Activated CD4-positive, alpha-beta T cell treated with anti-CD3 and anti-CD28 coated beads for 36 hours (primary cell): ENCODE measurements at places on chromosomes 2 and 18.
A peak's percentile ranks its signal among the peaks of the same experiment; 100 is the strongest.

DNA sequence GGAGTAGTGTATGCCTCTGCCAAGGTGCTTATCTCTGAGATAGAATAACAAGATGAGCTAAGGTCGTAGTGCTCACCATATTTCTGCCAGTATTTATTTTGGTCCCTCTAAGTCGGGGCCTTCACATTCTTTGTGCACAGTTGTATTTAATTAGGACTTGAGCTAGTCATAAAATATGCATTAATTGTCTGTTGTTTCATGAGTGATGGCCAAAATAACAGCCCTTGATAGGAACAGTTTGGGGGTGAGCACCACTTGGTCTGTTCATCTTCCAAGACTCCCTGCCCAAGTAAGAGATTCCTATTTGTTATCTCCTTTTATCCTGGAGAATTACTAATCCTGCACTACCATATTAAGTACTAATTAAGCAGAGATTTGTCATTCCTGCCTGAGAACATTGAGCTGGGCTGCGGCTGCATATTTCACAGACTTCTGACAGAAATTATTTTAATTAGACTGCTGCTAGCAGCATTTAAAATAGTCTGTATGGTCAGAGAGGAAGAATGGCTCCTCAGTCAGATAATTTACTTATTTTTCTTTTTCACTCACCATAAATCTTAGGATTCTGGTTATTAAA lies 435.1 kb downstream of the MTX2 start:
- DNase-seq: no peak

- no peak for DNase-seq
Observed at GRCh38 chr2:28437149-28437835, 44.6 kb downstream of the FOSL2 start.

DNA sequence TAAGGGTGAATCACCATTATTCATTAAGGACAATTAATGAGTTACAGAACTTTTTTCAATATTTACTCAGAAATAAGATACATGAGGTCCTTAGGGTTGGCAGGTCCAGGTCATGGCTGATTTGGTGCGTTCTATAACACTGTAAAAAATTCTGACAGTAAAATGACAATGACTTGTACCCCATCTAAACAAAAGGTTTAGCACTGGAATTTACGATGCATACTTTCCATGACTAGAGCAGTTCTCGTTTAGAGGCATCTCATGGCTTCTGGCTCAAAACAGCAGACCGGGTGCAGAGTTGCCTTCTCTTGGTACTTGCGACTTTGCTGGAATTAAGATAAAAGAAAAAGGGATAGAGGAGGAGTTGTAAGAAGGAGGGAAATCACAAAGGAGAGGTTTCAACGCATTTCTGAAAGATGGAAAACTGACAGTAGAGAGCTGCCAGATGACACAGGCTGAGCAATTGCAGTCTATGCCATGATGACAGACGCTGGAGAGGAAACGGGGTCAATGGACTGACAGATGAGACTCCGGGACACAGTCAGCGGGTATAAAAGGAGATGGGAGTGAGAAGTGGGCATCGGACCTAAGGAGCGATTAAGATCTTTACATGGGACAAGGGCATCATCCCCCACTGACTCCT lies 4.1 kb upstream of the CYS1 start:
- no peak for DNase-seq

DNA sequence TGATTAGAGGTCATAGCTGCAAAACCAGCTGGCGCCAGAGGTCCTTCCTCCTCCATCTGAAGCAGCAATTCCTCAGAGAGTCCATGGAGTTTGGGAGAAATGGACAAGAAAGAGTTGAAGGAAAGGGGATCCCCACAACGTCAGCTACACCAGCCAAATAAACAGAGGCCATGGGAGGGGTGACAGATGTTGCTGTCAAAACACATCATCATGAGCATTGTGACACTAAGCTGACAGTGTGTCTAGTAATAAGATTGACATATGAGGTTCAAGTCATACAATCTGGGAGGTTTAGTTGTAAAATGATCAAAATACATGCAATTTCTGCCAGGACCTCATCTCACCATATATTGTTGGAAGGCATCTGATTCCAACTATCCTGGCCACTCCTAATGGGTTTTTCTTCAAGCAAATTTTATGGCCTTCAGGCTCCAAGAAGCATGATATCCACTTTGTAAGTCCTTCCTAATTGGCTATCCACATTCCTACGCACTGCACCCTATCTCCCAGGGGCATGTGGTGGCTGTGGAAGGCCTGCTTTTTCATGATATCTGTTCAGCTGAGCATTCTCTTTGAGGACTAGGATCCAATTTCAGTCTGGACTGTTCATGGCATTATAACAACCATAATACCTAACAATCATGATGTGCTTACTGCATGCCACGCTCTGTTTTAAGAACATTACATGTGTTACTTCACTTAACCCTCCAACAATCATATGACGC lies 335.0 kb upstream of the ID2 start:
- no peak for DNase-seq

DNA sequence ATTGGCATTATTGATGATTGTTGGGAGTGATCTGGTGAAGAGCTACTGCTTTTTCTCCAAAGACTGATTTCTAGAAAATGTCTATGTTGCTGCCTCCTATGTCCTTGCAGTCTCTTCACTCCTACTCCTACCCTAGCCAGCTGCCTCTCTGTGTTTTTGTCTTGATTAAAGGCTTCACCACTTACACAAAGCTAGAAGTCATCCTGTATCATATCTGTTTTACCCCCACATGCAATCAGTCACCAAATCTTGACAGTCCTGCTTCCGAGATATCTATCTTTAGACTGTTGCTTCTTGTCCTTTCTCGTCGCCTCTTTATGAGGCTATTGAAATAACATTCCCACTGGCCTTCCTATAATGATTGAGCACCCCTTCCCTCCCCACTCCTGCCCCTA lies 84.5 kb upstream of the ITGA4 start:
- DNase-seq: no peak

DNA sequence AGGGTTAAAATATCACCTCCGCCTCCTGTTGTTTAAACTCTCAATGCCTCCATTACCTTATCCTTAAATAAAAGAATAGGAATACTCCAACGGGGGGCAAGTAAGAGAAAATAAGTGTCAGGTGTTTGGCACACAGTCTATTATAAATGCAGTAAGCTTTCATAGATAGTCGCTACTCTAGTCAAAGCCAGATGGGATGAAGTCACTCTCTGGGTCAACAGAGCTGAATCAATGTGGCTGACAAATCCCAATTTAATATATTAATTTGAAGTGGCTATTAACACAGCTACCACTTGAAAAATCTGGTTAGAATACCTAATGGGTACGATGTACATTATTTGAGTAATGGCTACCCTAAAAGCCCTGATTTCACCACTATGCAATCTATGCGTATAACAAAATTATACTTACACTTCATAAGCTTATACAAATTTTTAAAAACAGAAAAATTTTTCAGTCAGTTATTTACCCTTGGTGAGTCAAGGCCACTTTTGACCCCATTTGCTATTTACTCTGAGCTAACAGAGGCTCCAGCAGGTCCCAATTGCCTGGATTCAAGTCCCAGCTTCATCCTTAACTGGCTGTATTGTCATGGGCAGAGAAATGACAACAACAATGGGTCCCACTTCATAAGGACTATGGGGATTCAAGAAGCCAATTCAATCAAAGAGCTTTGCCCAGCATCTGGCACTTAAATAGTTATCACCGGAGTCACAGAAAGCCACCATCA lies 167.5 kb upstream of the PID1 start:
- DNase-seq: no peak

DNA sequence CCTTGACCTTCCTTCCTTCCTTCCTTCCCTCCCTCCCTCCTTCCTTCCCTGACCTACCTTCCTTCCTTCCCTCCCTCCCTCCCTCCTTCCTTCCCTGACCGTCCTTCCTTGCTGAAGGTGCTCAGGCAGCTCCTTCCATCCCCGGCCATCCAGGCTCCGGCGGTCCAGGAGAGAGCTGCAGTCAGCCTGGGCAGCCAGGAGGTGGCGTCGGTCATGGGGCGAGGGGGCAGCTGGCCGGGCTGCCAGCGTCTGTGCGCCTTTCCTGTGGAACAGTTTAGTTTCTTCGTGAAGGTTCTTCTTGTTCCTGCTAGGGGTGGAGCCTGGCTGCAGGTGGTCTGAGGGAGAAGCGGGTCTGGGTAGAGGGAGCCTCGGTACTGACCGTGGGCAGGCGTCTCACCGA lies 15.7 kb downstream of the GPR35 start:
- DNase-seq: peak; percentile 50

DNA sequence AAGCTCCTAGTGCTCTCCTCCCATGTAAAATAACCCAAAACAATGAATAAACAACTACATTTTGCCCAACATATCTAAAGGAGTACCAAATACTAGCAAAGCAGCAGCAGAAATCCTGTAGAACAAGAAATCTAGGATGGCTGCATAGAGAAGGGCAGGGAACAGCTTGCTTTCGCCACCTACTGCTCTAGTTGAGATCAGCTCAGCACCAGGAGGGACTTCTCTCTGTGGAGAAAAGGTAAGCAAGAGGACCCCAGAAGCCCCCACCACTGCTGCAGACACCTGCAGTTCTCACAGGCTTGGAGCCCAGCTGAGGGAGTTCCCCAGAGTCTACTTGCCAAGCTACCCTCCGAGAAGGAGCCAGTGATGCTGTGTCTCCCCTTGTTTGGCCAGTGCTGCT lies 243.0 kb upstream of the CHST9 start:
- no peak for DNase-seq

- DNase-seq: no peak
Observed at GRCh38 chr2:3065928-3066327, 311.7 kb downstream of the EIPR1 start.

DNA sequence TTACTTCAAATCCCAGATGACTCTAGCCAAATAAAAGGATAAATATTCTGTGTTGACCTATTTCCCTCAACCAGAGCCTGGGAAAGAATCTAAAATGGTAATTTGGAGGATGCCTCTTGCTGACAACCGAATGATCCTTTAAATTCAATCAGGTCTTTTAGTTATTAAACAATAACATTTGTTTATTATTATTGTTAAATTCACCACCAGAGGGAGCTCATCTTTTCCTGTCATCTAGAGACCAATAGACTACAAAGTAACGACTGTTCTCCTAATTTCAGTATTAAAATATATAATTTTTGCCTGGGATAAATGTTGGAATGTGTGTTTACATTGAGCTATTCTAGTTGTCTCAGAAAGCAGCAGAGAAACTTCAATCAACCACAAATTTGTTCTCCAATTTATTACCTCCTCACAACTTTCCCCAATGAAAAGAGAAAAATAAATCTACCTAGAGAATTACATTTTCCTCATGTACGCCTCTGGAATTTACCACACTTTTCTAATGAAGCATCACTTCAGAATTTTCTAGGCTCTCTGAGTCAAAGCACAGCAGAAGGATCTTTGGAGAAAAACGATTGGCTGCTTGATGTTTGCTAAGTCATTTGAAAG lies 142.7 kb downstream of the SCG2 start:
- DNase-seq: no peak

- no peak for DNase-seq
Observed at GRCh38 chr2:103986001-103986400, 867.9 kb upstream of the POU3F3 start.

DNA sequence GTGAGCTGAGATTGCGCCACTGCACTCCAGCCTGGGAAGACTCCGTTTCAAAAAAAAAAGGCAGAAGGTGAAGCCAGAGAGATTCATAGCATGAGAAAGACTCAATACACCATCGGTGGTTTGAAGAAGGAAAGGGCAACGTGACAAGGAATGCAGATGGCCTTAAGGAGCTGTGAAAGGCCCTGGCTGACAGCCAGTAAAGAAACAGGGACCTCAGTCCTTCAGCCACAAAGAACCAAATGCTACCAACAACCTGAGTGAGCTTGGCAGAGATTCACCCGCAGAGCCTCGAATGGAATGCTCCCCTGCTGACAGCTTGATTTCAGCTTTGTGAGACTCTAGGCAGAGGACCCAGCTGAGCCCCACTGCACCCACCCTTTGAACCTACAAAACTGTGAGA lies 154.9 kb upstream of the NDUFV2 start:
- DNase-seq: no peak

GRCh38 chr2:231425811-231426703 lies 30.5 kb downstream of the B3GNT7 start:
- peak; percentile 85 for DNase-seq

DNA sequence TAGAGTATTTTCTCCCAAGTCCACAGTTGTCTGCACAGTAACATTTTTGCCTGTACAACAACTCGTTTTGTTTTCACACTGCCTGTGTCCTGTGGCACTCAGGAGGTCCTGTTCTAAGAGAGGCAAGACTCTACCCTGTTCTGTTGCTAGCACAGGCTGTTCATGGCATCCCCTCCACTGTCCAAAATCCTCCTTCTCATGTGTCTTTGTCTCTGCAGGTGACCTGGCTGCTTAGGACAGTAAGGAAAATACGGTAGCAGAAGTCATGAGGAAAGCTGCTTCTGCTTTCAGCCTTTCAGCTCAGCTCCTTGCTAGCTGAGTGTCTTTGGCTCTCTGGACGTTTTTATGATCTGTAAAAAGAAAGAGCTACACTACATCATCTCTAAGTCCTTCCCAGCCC lies 205.9 kb downstream of the C1D start:
- DNase-seq: no peak

DNA sequence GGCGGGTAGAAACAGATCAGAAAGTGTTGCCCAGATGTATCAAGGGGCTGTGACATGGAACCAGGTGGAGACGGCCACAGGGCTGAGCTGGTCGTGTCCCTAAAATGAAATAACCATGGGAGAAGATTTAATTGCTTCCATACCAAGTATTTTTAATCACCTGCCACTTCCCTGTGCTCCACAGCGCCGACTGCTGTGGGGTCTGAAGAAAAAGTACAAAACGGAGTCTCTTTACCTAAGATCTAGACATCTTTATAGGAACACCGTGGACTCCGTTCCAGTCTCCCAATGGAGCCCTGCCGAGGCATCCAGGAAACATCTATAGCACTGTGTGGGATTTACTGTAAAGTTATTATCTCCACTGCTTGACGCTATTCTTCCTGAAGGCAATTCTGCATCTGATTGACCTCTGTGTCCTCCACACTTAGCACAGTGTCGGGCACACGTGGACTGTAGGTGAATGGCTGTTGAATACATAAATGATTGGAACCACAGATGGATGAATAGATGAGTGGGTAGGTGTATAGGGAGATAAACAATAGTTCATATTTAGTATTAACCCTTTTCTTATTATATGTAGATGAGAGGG lies 21.6 kb upstream of the GYPC start:
- peak; percentile 53 for DNase-seq

DNA sequence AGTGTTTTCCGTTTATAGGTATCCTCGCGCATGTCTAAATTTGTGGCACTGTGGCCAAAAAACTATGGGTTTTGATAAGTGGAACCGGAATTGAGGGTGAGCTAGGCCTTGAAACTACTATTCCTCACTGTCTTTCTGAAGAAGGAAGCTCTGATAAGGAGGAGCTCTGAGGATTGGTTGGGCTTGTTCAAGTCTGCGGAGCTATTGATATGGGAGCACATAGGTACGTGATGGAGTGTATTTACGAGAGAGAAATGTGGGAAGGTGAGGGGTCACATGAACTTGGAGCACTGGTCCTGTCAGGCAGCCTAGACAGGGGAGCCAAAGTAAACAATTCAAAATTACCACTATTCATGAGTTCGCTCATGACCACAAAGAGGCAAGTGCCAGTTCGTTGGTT lies 131.4 kb downstream of the BABAM2 start:
- no peak for DNase-seq

DNA sequence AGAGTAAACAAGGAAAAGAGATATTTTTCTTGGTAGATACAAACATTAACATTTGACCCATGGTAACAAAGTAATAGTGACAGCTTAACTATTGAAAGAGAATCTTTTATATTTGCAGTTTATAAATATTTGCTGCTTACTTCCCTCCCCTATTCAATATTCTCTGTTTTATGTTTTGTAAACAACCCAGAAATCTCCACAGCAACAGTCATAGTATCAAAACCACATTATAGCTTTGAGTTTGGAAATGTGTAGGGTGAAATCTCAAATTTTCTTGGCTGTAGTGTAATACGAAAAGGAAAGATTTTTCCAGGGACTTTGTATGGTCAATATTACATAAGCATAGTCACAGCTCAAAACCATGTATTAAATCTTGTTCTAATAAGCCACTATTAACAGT lies 511.2 kb downstream of the METTL4 start:
- DNase-seq: no peak
